Naive thymus-derived CD4-positive, alpha-beta T cell (primary cell): ENCODE measurements at places on chromosomes 3 and 15. TPM values are rescaled to one million over a fixed set of nuclear protein-coding genes. Genes with fewer than 3 reads are reported as not detected.

Gene DNAJB8
- not detected for total RNA-seq

Gene GP9
- total RNA-seq: not detected in 2 replicates

Gene CNTN3
- total RNA-seq: not detected

Gene CD96
- total RNA-seq: 142 TPM

Gene FAM81A
- total RNA-seq: 0.27 TPM

Gene ARHGEF26
- 0.08 TPM for total RNA-seq

Gene SRGAP3
- 5.9 TPM for total RNA-seq

Gene TBC1D2B
- total RNA-seq: 110 and 119 TPM in 2 replicates

DNA sequence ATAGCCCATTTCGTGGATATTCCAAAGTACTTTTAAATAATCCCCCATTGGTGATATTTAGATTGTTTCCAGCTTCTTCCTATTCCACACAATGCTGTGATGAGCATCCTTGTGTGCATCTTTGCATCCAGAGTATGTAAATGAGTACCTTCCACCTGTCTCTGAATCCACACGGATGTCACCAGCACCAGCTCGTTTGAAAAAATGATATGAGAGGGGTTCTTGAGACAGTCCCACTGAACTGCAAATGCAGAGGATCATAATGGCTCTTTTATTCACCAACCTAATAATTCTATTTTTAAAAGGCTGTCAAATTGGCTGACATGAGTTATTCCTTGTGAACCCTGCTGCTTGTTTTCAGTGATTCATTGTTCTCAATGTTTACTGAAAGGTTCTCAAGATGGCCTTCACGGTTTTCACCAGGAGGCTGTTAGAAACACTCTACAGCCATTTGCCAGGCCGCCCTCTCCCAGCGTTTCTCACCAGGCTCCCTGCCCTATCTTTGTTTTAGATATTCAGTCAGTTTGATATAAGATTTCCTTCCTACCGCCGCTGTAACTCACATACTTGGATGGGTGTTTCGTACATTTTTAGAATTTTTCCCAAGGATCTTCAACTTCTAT lies 96.7 kb upstream of the PTPRG start:
- DNase-seq: no peak

DNA sequence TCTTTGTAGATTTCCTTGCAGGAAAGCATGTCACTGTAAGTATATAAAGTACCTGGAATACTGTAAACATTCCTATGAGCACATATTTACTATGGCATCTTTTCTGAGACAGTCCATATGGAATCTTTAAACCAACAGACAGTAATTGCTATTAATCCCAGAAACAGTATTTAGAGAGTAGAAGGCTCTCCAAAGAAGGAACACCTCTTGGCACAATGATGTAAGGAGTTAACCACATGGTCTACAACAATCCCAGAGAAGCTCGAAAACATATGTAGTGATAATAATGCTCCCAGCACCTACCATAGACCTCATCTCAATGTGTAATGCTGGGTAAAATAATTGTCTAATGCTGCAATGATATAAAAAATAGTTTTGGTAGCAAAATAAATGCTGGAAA lies 95.8 kb upstream of the IL12A start:
- DNase-seq: no peak

GRCh38 chr3:181757694-181758306 lies 46.1 kb downstream of the SOX2 start:
- no peak for DNase-seq

DNA sequence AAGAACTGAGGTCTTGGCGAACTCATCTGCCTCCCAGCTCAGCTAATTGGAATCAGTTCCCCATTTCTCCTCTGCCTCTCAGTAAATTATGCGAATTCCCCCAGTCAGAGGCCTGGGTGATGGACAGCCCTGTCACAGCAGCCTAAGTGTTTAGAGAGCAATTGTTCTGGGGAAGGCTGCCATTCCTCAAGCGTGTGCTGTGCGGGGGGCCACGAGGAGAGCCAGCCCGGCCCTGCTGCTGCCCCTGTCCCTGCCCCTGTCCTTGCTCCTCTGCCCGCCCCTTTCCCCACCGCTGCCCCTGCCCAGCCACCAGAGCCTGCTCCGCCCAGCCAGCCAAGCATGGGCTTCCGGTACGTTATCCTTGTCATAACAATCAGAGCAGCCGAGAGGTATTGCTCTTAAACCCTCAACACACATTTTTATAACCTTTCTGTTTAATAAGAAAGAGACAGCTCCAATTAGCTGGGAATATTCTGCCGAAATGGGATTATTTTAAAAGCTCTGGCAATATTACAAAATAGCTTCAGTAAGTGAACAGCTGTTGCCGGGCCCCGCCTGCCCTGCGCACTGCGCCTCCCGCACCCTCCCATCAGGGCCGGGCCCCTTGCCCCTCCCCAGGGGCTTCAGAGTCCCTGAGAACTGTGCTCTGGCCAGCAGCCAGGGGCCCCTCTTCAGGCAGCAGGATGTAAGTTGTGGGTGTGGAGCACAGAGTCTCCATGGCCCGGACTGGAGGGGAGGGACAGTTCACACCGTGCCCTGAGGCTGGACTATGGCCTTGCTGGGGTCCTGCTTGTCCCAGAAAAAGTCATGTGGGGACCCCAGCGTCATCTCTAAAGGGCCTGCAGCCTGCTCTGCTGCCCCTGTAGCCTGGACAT lies 12.4 kb upstream of the CACNA2D2 start:
- no peak for DNase-seq

GRCh38 chr3:30693470-30694120 lies 87.2 kb downstream of the TGFBR2 start:
- DNase-seq: no peak

GRCh38 chr3:16647668-16648067 lies 42.4 kb upstream of the DAZL start:
- DNase-seq: no peak

- no peak for DNase-seq
These were observed 248.5 kb downstream of the ZMAT3 start for GRCh38 chr3:178823150-178823549.

DNA sequence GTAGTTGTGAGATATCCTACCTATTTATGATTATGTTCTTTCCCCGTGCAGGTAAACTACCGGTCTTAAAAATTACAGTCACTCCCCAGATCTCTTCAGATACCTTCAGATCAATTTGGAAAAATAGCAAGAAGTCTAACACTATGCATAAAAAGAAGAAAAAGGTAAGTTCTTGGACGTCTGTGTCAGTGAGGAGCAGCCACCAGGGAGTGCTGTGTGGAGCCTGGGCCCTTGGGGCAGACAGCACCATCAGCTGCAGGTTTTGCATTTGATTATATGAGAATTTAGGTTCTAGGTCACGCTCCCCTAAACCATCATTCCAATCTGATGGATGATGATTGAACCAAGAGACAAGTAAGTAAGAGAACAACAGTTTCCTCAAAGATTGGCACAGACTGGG lies 8.9 kb upstream of the RNF7 start:
- DNase-seq: no peak
